GM12892 (cell line): ENCODE measurements at places on chromosomes 12 and 14.
A peak's percentile ranks its signal among the peaks of the same experiment; 100 is the strongest.

DNA sequence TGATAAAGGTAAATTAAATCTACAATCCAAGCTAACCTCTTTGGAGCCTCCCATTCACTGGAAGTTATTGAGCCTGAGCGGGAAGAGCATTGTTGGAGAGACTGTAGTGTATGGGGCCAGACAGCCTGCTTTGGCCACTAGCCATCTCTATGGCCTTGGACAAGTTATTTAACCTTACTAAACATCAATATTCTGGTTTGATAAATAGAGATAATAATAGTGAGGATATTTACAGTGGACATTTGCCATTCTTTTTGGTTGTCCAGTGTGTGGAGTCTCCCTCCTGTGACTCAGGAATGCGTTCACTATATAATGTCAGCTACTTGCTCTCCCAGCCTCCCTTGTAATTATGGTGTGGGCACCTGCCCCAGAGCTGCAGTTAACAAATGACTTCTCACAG, 216.1 kb downstream of the SLC38A4 start:
- DNase-seq: no peak

GRCh38 chr12:12560587-12561370, 1.9 kb downstream of the DUSP16 start:
- DNase-seq: no peak

- no peak for DNase-seq
These were observed 1.3 kb downstream of the ARID4A start for GRCh38 chr14:58299401-58300330.

DNA sequence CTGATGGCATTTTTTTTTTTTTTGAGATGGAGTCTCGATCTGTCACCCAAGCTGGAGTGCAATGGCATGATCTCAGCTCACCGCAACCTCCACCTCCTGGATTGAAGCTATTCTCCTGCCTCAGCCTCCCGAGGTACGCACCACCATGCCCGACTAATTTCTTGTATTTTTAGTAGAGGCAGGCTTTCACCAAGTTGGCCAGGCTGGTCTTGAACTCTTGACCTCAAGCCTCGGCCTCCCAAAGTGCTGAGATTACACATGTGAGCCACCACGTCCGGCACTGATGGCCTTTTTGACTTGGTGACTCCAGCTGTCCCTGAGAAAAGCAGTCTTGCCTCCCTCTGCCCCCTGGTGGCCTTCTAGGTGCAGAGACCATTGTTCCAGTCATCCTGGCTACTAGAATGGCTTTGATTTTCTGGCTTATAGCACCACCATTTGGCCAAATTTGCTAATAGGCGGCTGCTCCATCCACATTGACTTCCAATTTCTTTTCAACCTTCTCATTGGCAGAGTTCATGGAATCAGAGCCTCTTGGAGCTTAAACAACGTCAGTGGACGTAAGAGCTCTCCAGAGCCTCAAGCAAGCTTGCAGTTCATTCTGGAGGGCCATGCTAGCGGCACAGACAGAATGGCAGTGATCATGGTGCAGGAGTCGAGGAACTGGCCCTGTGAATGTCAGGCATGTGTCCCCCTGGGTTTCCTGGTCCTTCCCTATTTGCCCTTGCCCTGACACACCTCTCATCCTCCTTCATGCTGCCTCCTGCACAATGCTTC, 25.4 kb upstream of the EIF4B start:
- peak; percentile 60 for DNase-seq

GRCh38 chr14:73747379-73748211, 33.4 kb upstream of the PNMA1 start:
- no peak for DNase-seq

GRCh38 chr12:123369229-123369628, 4.6 kb upstream of the SBNO1 start:
- no peak for DNase-seq
